ENCODE measurements at places on chromosomes 6 and 20.

GRCh38 chr20:9241721-9242427 is 173.0 kb downstream of the PLCB4 start:
- DNase-seq = no peak

DNA sequence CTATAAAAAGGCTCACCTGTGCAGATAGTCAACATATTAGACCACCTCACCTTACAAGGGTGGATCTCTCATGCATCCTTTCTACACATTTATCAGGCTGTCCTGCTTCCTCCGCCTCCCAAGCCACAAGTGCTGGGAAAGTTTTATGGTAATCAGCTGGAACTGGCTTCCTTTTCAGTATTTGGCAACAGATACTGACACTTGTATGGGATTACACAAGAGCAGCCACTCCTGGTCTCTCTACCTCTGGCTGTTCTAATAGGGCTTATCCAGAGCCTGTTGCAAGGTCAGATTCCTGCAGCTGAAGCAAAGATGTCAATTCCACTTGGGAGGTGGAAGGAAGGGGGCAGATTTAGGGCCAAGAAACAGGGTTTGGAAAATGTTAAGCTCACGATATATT is 503 bp upstream of the GPLD1 start:
- DNase-seq = no peak

GRCh38 chr20:2865630-2866029 is 7.7 kb upstream of the PTPRA start:
- no peak for DNase-seq

DNA sequence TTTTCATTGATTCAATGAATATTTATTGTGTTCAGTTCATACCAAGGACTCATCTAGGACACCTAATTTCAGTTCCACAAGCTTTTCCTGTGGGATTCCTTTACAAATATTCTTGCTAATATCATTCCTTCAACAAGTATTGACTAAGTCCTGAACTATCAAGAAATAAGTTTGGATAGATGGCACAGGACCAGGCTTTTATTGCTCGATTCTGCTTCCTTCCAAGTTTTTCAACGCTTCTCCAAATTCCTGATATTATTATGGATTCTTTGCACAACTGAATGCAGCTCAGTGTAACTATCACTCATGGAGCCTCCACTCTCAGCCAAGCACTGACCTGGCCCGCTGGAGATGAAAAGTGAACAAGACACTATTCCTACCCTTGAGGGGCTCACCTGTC is 32.7 kb upstream of the COL21A1 start:
- no peak for DNase-seq
